Stimulated activated CD8-positive, alpha-beta memory T cell treated with anti-CD3 and anti-CD28 coated beads, Interleukin-15, amount 100 ng/mL, for 48 hours (primary cell): ENCODE measurements at places on chromosomes 5 and 9.

- no peak for DNase-seq
These were observed 108.5 kb upstream of the ADAMTS16 start for GRCh38 chr5:5031665-5032064.

- no peak for DNase-seq
These were observed 112.2 kb downstream of the SCAMP1 start for GRCh38 chr5:78472469-78473106.

- DNase-seq = no peak
These were observed 185.6 kb downstream of the TRPM3 start for GRCh38 chr9:70935856-70936255.

DNA sequence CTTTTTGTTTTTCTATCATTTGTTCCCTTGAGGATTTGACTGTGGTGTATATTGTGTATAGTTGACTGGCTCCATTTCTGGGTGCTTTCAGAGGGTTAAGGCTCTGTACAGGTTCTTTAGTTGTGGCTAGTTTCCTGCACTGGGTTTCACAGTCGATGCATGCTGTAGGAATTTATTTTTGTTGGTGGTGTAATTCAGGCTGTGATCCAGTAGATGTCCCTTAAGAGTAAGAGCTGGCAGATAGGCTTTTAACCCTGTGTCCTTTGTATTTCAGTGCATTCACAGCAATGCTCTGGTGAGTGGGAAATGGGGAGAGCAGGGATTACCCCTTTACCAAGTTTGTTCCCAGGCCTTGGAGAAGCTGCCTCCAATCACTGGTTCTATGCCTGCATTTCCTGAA, 112.9 kb downstream of the SPATA31D1 start:
- no peak for DNase-seq

DNA sequence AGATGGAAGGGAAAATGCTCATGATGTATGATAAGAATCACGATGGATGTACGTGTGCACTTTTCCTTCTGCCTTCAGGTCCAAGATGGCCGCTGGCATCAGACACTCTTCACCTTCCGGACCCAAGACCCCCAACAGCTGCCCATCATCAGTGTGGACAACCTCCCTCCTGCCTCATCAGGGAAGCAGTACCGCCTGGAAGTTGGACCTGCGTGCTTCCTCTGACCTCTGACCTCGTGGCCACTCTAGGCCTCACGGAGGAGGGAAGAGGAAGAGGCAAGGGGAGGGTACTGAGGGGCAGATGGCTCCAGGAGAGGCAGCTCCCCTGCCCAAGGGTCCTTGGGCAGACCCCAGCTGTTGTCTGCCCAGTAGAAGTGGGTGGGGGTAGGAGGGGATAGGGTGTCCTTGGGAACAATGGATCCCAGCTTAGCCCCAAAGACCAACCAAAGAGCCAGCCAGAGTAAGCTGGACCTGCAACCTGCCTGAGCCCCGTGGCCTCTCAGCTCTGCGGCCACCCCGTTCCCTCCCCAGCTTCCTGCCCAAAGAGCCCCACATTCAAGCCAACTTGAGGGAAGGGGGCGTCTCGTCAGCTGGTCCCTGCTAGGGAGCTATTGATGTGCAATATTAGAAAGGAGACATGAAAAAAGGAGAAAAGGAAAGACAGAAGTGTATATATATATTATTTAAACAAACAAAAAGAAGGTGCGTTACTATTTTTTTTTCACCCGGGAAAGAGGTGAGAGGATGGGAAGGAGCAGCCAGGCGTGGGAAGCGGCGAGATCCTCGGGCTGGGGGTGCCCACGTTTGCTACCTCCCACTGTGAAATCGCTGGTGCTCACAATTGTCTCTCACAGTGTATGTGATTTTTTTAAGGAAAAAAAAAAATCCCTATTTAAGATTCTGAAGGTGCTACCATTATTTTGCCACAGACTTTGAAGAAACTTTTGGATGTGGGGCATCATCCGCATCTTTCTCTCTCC, 12.1 kb upstream of the ORM1 start:
- DNase-seq = no peak

DNA sequence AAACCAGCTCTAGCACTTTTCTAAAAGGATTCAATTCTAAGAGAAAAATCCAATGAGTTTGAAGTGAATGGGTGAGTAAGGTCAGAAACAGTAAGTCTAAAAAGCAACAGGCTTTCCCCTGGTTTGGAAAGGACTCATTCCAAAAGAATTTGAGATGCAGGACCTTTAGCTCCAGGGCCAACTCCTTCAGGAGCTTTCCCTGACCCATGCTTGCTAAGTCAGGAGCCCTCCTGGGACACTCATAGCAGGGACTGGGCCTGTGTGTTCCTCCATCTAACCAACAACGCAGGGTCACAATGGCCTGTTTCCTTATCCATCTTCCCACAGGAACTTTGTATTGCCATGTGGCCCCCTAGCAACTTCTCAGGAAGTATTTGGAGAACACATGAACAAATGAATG, 198.8 kb downstream of the FRMD3 start:
- DNase-seq = no peak

DNA sequence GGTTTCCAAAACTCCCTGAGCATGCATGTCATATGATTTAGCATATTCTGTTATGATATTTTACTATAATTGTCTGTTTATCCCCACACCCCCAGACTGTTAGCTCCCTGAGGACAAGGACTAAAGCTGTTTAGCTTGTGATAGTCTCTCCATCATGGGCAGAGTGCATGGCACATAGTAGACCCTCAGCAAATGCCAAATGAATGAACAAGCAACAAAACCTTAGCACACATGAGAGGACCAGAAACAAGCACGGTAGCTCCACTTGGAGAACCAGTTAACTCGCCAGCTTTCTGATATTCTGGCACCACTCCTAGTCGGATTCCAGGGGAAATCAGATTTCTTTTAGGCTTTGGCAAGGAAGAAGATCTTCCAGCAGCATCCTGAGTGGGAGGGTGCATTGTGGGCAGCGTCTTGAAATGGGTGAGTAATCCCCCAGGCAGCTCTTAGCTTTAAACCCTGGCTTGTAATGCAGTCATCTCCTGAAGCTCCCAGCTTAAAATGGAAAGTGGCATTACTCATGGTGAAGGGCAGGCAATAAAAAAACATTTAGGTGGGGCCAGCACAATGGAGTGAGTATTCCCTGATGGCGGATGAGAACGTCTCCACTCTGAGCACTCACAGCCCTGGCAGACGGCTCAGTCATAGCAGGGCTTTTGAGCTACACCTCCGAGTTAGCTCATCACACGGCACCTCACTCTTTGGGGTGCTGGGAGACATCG, 41.1 kb downstream of the FGF1 start:
- DNase-seq = no peak

GRCh38 chr5:149133795-149134777, 7.2 kb upstream of the ABLIM3 start:
- no peak for DNase-seq

- DNase-seq = no peak
These were observed 113.1 kb downstream of the HTR4 start for GRCh38 chr5:148541054-148541835.

- DNase-seq = no peak
These were observed 144.7 kb downstream of the RGS3 start for GRCh38 chr9:113608082-113608685.

- DNase-seq = no peak
These were observed 61.9 kb upstream of the ADAMTS16 start for GRCh38 chr5:5078009-5078897.

DNA sequence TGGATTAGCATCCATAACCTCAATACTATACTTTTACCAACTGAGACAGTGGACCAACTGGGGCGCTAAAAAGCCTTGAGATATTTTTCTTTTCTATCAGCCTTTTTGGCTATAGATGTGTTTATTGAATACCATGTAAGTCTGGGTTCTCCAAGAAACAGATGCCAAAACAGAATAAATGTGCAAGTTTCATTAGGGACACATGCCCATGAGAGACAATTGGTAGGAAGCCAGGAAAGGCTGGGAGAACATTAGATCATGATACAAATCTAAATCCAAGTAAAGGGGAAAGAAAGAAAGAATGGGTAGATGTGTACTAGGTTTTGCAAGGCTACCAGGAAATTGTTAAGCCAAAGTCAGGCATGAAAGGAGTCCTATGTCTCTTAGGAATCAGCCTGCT, 152.5 kb downstream of the KCTD16 start:
- DNase-seq = no peak

DNA sequence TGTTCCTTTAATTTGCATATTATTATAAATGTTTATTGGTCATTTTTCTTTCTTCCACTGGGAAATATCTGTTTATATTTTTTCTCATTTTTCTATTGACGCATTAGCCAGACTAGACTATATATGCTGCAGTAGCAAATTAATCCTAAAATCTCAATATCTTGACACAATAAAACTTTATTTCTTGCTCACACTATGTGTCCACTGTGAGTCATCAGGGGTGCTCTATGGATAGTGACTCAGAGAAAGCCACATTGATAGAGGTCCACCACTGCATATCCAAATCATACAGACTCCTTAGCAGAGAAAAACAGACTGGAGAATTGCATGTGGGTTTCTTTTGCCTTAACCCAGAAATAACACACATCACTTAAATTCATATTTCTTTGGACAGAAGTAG, 20.8 kb downstream of the OR1L3 start:
- no peak for DNase-seq

DNA sequence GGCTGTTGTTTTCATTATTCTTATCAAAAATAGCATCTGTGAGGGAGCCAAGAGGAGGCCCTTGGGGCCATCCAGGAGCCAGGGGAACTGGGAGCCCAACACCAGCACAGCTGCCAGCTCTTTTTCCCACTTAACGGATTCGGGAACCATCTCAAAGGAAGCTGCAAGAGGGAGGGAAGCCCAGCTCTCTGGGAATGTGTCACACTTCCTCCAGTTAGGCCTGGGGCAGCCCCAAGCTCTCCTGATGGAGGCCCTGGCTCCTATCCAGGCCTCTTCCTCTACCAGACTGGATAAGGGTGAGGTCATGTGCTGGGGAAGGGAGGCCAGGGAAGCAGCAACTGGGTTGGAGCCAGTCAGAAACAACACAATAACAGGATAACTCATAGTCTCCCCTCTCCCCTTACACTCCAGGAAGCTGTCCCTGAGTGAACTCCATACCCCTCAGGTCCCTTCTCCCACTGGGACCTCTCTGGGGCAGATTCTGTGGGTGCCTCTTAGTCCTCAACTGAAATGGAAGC, 12.7 kb downstream of the CSF2 start:
- no peak for DNase-seq
